ENCODE measurements at places on chromosomes 6 and 20. TPM values are rescaled to one million over a fixed set of nuclear protein-coding genes. Genes with fewer than 3 reads are reported as not detected.

The CD40 gene
- polyA plus RNA-seq = 6.9 TPM

The RBPJL gene
- polyA plus RNA-seq = not detected

The DAAM2 gene
- polyA plus RNA-seq = 26.6 TPM

The LAMA2 gene
- 32.3 TPM for polyA plus RNA-seq

The RGS17 gene
- 2.6 TPM for polyA plus RNA-seq

The OPRM1 gene
- polyA plus RNA-seq = 0.04 TPM

GRCh38 chr6:56838965-56839364 lies 115.9 kb upstream of the BEND6 start:
- DNase-seq = no peak

- no peak for DNase-seq
Observed at GRCh38 chr20:32709632-32710121, 33.6 kb downstream of the COMMD7 start.

GRCh38 chr20:47733892-47734291 lies 51.4 kb downstream of the SULF2 start:
- no peak for DNase-seq

DNA sequence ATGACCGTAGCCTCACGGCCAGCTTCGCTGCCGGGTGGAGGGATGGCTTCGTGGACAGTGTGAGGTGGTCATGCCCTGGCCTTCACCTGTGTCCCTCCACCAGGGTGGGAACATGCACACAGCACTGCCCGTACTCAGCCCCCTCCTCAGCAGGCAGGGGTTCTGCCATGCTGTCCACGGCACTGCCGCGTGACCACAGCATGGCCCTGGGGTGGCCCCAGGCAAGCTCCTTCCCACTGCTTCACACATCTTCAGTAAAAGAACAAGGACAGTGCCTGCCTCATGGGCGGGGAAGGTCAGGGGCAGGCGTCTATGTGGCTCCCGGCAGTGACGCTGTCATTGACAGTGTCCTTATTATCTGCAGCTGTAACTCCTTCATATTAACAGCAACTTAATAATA lies 205.9 kb downstream of the TAF4 start:
- no peak for DNase-seq

DNA sequence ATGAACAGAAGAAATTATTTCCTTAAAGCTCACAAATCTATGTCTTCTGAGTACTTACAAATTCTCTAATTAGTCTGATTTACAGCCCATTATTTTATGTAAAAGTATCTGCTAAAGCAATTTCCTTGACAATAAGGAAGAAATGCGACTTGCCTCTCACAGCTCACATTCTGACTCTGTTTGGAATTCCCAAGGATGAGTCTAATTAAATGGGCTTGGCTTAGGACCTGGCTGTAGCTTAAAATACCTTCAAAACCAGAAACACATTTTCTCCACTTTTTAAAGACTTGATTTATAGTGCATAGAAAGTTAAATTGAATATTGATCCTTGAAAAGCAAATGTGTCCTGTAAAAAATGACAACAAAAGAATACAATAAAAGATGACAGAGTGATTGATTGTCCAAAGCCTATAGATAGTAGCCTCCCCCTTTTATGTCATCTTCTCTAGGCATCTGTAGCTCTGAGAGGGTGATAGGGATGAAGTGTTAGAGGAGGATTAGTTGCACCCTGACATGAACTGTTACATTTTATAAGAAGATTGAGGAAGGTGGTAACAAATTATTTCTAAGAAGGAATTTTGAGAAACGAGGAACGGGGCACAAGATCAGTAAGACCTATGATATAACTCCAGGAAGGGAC lies 118.9 kb downstream of the MACROD2 start:
- DNase-seq = no peak

DNA sequence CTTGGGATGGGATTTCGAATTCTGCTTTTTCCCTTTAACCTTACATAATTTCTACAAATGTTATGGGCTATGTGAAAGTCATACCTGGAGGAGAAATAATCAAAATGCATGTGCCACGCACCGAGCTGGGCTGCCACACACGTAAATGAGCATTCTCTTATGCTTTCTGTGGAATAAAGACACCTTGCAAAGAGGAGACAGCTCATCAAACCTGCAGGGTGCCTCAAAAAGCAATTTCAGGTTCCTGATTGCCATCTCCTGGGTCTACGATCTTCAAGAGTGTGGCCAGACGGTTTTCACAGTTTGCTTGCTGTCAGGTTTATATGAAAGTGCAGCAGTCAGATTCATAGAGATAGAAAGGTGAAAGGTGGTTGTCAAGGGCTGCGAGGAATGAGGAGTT lies 36.6 kb downstream of the DUSP22 start:
- no peak for DNase-seq

GRCh38 chr6:46170357-46171289 lies at the start of gene ENPP5:
Gene ENPP5 (minus strand): TSS chr6:46170980. CDS start chr6:46168262, 2,718 bp downstream.
- DNase-seq = peak; percentile 72

GRCh38 chr6:153758516-153758915 lies 280.5 kb upstream of the OPRM1 start:
- DNase-seq = no peak

GRCh38 chr6:41626917-41627316 lies 11.4 kb upstream of the MDFI start:
- DNase-seq = no peak

- DNase-seq = no peak
Observed at GRCh38 chr20:64030371-64031134, 5.4 kb upstream of the C20orf204 start.

- no peak for DNase-seq
Observed at GRCh38 chr6:107230024-107230423, 114.7 kb upstream of the BEND3 start.

DNA sequence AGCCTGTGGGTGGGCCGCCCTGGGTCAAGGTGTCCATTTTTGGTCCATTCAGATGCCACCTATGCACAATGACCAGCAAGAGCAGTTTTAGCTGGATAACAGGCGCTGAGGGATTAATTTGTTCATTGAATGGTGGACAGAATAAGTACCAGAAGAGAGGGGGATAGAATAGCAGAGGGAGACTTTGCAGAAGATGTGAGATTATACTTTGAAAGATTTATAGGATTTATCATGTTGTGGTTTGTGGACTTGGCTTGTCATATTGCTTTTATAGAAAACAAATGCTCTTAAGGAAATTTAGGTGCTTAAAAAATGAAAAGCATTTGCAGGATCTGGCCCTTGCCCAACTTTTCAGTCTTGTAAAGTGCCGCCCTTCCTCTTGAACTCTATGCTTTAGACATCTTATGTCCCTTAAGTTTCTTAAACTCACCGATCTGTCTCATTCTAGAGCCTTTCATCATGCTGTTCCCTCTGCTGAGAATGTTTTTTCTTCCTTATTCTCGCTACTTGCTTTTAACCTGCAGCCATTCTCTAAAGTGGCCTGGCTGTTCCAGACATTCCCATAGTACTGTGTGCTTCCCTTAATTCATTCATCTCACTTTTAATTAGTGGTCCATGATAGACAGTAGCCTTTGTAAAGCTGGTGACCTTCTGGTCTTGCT lies 42.5 kb downstream of the CD109 start:
- no peak for DNase-seq

Data from right renal pelvis (tissue), 4 donors.